ENCODE measurements at places on chromosomes 2 and 18.

DNA sequence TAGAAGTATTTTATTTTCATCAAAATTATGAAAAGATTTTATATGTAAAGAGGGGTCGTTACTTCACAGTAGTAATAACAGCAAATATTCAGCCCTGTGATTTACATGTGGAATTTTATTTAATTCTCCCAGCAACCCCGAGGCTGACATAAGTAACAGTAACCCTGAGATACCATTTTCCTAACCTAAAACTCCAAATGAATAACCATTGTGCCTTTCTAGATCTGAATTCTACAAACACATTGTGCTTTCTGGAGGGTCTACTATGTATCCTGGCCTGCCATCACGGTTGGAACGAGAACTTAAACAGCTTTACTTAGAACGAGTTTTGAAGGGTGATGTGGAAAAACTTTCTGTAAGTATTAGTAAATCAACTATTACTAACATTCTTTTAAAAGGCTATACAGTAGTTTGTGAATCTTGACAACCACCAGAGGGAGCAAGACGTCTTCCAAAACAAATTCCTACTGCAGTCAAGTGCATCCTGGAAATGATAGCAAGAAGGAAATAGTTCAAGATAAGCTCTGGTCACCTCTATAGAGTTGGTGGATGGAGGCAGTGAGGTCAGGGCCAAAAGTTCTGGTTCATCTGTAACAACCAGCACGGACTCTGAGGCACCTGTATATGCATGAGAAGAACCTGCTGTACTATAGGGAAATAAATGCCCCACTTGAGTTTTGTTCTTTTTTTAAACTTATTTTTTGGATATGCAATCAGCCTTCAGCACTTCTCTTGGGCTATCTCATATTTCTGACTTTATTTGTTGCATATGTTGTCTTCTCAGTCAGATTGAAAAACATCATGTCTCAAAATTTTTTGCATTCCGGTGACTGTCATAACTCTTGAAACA, 37.4 kb downstream of the ACTR2 start:
- no peak for DNase-seq

- no peak for DNase-seq
Observed at GRCh38 chr2:178473373-178473772, 5.0 kb downstream of the FKBP7 start.

- no peak for DNase-seq
Observed at GRCh38 chr2:195419033-195419432, 238.0 kb upstream of the SLC39A10 start.

GRCh38 chr18:72225958-72226357, 318.2 kb downstream of the CBLN2 start:
- DNase-seq, result no peak

DNA sequence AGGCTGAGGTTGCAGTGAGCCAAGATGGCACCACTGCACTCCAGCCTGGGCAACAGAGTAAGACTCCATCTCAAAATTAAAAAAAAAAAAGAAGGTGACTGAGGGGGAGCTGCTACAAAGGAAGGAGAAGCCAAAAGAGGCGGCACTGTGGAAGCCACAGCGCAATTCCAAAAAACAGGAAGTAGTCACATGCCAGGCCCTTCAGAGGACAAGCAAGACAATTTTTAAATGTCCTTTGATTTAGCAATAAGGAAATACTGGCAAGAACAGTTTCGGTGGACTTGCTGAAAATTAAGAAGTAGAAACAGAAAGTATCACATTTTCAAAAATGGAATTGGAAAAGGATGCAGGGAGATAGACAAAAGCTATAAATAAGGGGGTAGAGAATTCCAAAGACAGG, 122.8 kb downstream of the OSBPL1A start:
- no peak for DNase-seq

DNA sequence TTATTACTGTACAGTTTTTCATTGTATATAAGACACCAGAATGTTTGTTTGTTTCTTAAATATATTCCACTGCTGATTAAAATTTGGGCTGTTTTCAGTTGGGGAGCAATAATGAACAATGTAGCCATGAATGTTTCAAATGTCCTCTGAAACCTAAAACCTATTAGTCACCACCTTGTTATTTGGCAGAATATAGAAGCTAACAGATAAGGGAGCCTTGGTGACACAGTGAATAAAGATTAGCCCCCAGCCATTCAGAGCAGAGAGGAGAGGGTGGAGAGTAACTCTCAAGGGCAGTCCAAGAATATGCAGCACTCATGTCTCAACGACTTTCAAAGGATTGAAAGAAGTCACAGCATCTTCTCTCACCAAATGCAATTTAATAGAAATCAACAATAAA, 43.1 kb upstream of the ATP8B1 start:
- DNase-seq, result no peak

- no peak for DNase-seq
Observed at GRCh38 chr18:70190529-70190928, 15.0 kb downstream of the RTTN start.

GRCh38 chr2:27509326-27509725, 12.7 kb downstream of the GCKR start:
- DNase-seq, result no peak

- no peak for DNase-seq
Observed at GRCh38 chr2:234679301-234679740, 182.4 kb upstream of the ARL4C start.
